ENCODE measurements at places on chromosomes 16 and 17. TPM values are rescaled to one million over a fixed set of nuclear protein-coding genes. Genes with fewer than 3 reads are reported as not detected.

DNA sequence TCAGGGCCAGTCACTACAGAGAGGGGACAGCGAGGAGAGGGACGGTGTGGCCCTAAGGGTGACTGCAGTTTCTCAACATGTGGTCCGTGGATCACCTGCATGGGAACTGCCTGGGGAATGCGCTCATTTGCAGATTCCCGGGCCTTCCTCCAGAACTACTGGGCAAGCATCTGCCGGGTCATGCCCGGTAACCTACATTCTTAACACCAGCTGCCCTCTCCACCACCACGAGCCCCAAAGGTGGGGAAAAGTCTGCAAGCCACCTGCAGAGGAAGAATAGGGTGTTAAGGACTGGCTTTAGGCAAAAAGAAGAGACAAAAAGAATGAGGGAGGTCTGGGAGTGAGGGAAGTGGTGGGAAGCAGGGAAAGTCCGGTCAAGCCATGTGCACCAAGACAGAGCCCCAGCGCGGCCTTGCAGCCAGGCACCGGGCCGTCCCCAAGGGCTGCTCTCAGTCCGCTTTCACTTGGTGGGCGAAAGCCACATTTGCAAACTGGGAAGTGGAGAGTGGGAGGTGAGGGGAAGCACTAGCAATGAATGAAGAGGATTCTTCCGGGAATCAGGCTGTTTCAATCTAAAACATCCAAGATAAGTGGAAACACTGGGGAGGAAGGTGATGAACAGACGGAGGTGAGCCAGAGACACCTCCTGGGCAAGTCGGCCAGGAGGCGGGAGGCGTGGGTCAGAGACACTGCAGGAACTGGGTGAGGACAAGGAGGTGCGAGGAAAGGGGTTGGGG is 70.3 kb downstream of the N4BP1 start:
- no peak for DNase-seq

DNA sequence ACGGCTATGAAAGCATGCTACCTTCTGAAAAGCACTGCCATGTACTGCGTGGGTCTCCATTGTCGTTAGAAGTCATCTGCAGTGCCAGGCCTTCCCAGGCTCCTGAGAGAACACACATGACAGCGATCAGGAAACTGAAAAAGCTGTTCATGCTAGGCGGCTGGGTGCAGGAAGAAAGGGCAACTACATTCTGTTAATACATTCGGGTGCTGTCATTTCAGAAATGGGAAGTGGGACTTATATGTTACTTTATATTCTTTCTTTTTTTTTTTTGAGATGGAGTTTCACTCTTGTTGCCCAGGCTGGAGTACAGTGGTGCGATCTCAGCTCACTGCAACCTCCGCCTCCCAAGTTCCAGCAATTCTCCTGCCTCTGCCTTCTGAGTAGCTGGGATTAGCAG is 19.9 kb downstream of the CFAP20 start:
- DNase-seq, result no peak

- DNase-seq, result no peak
These were observed 2.1 kb downstream of the DNAH2 start for GRCh38 chr17:7719661-7720060.

NECAB2 gene
- total RNA-seq, result 0.36 TPM

MPO gene
- not detected for total RNA-seq
